ENCODE measurements at places on chromosomes 13 and 19.

DNA sequence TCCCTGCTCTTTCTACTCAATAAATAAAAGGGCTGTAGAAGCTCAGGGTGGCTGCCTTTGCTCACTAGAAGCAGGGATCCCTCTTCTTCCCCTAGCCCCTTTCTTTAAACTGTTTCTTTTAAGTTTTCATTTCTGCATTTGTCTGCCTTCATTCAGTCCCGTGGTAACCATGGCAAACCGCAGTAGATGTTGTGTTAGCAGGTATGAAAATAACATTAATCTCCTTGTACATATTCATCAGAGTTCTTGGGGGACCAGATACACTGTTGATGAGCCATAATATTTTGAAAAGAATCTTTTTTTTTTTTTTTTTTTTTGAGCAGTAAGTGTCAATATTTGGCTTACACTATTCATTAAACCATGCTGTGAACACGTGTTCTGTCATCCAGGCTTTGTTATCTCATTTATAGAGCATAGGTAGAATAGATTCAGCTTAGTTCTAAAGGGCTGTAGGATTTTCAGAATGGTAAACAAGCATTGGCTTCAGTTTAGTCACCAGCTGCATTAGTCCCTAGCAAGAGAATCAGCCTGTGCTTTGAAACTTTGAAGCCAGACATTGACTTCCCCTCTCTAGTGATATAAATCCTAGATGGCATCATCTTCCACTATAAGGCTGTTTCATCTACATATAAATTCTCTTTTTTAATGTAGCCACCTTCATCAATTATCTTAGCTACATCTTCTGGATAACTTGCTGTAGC, 59.4 kb upstream of the SPRY2 start:
- DNase-seq = no peak

GRCh38 chr13:37596805-37597204, 1.8 kb downstream of the POSTN start:
- DNase-seq = no peak

DNA sequence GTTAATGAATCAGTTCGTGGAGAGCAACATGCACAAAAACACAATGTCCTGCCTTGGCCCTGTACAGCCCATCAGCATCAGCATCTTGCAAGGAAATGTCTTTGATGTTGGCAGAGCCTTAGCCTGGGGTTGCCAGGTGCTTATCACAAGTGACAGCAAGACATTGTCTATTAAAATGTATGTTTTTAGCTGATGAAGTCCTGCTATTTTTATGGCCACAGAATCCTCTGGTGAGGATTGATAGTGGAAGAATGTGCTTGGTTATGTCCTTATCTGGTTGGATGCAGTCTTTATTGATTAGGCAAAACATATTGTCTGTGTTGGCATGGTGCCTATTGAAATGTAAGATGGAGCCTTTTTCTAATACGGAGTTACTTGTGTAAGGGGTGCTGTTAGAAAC, 1427.0 kb upstream of the MIR17HG start:
- no peak for DNase-seq

GRCh38 chr13:105452895-105453294, 1082.6 kb downstream of the EFNB2 start:
- DNase-seq = no peak

DNA sequence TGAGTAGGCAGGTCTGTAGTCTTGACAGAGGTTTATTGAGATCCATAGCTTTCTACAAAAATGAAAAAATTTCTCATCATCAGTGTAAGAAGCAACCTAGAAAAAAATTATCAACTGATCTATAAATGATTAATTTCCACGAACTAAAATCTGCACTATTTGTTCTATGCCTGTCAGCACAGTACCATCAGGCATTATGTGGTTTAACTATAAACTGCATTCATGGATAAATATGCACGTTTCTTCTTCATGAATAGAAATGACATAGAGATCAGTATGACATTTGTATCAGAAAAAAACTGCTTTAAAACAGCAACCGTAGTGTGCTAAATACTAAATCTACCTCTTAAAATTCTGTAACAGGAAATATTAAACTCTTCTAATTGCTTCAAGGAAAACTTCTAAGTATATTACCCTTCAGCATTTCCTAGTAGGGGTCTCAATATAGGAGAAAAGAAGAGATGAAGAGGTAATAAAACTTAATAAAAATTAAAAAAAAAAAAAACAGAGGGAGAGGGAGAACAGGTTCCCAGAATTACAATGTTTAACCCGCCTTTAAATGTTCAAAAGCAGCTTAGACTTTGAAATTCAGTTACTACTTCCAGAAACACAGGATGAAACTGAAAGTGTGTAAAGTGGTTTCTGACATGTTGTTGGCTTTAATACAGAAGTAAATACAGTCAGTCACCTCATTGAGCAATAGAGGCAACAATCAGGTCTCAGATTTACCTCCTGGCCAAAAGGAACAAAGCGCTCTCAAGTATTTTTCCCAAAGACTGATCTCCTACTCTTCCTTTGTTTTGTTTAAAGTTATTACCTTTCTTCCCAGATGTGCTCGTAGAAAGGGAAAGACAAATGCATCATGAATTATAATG, 144.4 kb downstream of the DIAPH3 start:
- DNase-seq = no peak

GRCh38 chr13:25659091-25659795, 287.5 kb downstream of the ATP8A2 start:
- no peak for DNase-seq

DNA sequence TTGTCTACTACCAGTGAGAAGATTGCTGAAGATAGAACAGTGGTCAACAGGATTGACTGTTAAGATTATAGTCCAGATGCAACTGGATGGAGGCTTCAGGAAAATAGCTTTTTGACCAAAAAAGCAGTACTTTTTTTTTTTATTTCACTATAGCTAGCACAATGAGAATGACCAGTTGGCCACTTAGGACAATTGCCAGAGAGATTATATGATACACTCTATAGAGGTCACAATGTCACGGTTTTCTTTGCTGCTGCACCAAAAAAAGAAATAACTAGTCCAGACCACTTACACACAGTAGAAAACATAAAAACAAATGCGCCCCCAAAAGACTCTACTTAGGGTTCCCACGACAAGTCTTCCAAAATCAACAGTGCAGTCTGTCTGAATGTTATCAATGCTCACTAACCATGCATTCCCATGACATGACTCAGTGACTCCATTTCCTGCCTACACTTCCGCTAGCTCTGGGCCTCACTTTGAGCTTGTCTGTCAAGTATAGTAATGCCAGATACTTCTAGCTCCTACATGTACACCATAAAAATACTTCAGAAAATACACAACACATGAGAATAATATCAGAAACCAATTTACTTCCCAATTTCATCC, 209.1 kb upstream of the STARD13 start:
- no peak for DNase-seq

DNA sequence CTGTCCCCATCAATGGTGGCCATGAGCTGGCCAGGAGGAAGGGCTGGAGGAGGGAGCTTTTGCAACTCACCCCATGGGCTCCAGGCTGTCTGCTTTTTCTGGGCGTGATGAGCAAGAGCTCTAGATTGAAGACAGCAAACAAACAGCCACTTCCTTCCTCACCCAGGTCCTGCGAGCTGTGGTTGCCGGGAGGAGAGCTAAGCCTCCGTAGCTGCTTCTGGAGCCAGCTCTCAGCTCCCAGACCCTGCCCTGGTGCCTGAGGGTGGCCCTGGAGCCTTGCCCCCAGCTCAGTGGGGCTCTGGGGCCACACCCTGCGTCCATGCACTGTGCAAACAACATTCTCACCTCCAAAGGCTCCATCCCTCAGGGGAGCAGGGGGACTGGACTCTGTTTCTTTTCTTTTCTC, 6.2 kb downstream of the MYO1F start:
- DNase-seq = no peak

GRCh38 chr19:47848823-47849473, 10.1 kb upstream of the TPRX2 start:
- no peak for DNase-seq

DNA sequence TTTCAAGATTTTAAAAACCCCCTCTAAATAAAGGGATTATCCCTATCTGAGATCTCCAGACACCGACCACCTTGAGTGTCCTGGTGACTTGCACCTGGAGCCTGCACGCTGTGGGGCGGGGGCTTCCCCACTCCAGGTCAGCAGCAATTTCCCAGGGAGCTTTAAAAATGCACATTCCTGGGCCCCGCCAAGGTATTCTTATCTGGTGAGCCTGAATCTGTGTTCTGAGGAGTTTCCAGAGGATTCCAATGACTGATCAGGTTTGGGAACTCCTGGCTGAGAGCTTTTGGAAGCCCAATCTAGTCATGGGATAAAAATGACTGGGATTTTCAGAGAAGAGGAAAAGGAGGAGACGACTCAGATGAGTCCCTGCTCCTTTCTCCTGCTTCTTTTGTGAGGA, 66.1 kb downstream of the FGF9 start:
- DNase-seq = no peak

DNA sequence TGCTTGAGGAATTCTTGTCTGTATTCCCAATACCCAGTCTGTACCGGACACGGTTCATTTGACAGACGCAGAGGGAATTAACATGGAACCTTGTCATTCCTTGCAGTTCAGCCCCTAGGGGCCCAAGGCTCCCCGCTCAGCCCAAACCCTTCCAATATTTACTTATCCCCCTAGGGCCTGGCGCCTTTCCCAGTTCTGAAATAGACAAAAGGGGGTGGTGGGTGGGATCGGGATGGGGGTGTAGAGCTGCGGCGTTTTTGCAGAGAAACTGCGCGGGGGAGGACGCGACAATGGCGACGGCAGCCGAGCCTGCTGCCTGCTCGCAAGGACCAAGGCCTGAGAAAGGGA, 583 bp downstream of the AKAP8L start:
- peak; percentile 42 for DNase-seq

DNA sequence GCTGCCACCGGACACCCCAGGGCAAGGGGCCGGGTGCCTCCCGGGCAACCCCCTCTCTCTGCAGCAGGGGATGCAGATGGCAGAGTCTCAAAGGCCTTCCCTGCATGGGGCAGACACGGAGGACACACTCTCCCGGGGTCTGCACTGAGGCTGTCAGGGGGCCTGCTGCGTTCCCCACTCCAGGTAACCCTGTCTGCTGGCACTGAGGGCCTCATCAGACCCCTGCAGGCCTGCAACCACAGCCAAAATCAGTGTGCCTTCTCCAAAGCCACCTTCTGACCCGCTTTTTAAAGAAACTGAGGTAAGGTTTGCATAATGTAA, 93.9 kb downstream of the GNG7 start:
- DNase-seq = no peak

- no peak for DNase-seq
Observed at GRCh38 chr13:99871249-99871898, 100.2 kb downstream of the ZIC5 start.

GRCh38 chr19:407511-408440, 1.2 kb downstream of the C2CD4C start:
- DNase-seq = no peak

GRCh38 chr13:19581675-19582074, 20.3 kb upstream of the TPTE2 start:
- DNase-seq = no peak

GRCh38 chr19:38506723-38507550, 73.4 kb downstream of the RYR1 start:
- DNase-seq = peak; percentile 100

DNA sequence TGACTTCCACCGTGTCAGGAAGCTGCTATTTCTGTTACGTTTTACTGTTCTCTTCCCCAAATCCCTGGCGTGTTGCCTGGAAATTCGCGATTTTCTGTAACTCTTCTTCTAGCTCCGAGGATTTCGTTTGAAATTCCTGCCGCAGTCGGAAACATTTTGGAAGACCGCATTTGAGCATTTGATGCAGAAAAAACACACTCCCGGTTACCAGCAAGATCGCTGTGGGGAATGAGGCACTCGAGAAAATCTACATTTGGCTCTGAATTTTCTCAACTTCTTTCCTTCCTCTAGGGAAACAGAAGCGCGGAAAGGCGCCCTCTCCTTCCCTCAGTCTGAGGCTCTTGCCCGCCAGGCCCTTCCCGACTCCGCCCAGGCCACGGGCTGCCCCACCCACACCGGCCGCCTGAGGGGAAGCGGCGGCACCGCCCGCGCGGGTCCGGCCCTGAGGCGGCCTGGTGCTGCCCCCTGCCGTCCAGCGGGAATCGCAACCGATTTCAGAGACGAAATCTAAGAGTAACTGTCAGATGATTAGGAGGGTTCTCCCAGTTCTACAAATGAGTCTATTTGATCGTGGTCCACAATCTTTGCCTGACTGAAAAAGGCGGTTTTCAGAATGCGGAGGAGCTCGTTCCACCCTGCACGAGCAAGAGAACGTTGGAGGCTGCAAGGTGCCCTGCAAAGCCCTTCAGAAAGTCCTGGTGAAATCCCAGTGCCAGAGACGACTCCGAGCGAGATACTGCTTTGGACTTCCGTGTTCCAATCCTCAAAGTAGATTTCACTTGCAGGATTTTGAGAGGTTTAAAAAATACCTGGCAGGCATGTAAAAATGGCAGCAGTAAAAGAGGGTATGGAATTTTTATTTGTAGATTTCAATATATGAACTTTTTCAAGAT, 18.4 kb upstream of the TUBGCP3 start:
- peak; percentile 97 for DNase-seq

DNA sequence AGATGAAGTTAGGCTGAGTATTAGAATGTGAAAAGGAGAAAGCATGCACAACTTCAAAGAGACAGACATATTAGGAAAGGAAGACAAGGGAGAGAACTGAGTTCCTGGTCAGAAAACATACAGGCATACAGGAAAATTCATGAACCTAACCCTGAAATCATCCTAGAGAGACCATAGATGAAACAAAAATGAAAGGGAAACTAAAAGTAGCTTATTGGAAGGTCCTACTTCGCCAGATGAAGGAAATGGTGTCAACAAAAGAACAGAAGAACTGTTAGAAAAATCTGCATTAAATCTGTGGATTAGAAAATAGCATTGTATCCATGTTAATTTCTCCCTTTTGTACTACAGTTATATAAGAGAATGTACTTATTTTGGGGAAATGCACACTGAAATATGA, 169.0 kb upstream of the UFM1 start:
- no peak for DNase-seq

Data from BE2C (cell line).